ENCODE measurements at places on chromosomes 12 and 14. TPM values are rescaled to one million over a fixed set of nuclear protein-coding genes. Genes with fewer than 3 reads are reported as not detected.

DNA sequence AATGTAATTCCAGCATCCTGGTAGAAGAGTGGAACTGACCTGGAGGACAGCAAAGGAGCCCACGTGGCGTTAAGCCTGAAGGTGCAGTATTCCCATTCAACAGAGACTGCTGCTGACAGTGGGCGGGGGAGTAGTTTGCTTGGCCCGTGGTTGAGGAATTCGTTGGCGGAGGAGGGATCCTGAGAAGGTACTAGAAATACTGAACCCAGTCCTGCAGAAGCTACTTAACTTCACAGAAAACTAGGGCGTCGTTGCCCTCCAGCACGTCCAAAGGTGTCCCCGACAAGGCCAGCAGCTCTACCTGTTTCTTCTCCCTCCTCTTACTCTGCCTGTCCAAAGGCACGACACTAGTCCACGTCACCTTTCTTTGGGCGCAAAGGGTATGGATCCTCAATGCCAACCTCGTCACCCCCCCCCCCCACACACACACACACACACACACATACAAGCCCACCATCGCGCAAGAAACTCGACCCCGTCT lies 303 bp downstream of the PUS7L start:
- H3K4me1 ChIP-seq = peaks cover 40% of the 10 kb centered on the region
- no peaks in the 10 kb centered on the region for H3K27me3 ChIP-seq
- no peak for DNase-seq

DNA sequence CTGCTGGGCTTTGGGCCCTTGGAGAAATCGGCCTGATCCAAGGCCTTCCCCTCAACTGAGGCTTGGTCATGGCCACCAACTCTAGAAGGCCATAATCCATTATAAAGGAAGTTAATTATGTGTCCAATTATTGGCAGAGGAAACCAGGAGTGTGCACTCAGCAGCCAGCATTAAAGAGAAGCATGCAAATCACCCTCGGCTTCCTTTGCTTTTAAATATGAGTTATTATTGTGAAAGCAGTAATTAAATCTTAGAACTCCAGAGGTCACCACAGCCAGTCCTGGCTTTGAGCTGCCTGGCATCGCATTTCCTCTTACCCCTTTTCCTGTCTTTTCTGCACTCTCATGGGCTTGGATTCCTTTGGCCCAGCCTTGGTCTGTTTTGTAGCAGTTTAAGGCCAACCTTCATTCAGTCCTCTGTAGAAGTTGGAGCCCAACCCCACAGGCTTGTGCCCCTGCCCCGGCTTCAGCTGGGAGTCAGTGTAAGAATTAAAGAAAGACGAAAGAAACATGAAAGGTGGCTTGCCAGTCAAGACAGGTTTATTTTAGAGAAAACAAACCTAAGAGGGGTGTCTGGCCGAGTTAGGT lies 14.7 kb upstream of the KRT86 start:
- H3K27ac ChIP-seq = no peak overlapping the region
- DNase-seq = no peak
- H3K4me1 ChIP-seq = no peaks in the 10 kb centered on the region
- no peaks in the 10 kb centered on the region for H3K27me3 ChIP-seq
- no peak overlapping the region for H3K4me3 ChIP-seq

DNA sequence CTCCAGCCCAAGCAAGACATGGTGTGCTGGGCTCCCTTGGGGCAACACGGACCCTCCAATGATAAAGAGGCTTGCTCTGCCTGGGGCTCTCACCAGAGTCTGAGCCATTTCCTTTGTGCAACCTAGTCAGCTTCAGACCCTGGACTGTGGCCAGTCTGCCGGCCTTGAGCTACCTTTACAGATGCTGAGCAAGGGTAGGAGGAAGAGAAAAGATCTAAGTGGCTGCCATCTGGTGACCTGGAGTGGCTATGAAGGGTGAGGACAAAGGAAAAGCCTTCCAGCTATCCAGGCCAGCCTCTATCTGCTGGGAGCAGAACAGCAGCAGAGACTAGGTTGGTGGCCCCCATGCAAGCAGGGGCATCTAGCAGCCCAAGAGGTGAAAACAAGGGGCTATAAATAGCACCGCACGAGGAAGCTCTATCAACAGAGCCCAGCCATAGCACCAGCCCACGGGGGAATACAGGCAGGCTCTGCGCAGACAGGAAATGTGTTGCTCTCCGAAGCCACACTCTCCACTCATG lies 230.1 kb downstream of the FOXN3 start:
- peaks cover 41% of the 10 kb centered on the region for H3K36me3 ChIP-seq
- peaks cover 21% of the 10 kb centered on the region for H3K4me1 ChIP-seq
- peak overlapping the region; percentile 34 for H3K27ac ChIP-seq
- H3K4me3 ChIP-seq = no peak overlapping the region
- H3K27me3 ChIP-seq = no peaks in the 10 kb centered on the region

GRCh38 chr12:94266796-94267536 lies 118.6 kb downstream of the PLXNC1 start:
- H3K27me3 ChIP-seq = no peaks in the 10 kb centered on the region
- H3K4me1 ChIP-seq = peaks cover 59% of the 10 kb centered on the region
- H3K4me3 ChIP-seq = no peak overlapping the region
- no peak for DNase-seq

DNA sequence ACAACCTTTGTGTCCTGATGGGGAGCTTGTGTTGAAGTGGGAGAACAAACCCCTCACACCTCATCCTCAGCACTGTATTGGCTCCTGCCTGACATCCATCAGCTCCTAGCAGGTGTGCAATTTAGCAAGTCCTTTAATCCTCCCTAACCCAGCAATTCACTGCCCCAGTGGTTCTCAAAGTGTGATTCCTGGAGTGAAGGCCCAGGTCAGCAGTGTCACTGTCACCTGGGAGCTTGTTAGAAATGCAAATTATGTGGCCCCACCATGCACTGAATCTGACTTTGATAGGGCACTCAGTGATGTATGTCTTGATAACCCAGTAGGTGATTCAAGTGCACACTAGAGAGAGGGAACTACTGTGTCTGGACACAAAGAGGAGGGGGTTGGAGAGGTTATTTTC lies 133.6 kb downstream of the FGD4 start:
- DNase-seq = no peak
- no peak overlapping the region for H3K4me3 ChIP-seq
- peaks cover 35% of the 10 kb centered on the region for H3K4me1 ChIP-seq
- H3K36me3 ChIP-seq = no peaks in the 10 kb centered on the region
- H3K27ac ChIP-seq = no peak overlapping the region

- H3K27ac ChIP-seq = no peak overlapping the region
- H3K4me3 ChIP-seq = no peak overlapping the region
- no peaks in the 10 kb centered on the region for H3K36me3 ChIP-seq
- H3K27me3 ChIP-seq = no peaks in the 10 kb centered on the region
Measured at GRCh38 chr14:106094654-106095189, 568.3 kb downstream of the TMEM121 start.

Gene ATG2B
- 39.6 TPM for total RNA-seq

Gene RASAL1
- total RNA-seq = 13.9 TPM

Gene FOXN3
- total RNA-seq = 101 TPM

Gene LRRC43
- total RNA-seq = not detected

Gene RBMS2
- 7.6 TPM for total RNA-seq

Gene GTF2H3
- 24.2 TPM for total RNA-seq

Gene NGB
- not detected for total RNA-seq

Gene PLD4
- 51.0 TPM for total RNA-seq

Measured in B cell (primary cell).